Substantia nigra (tissue), 51 donors: ENCODE measurements at places on chromosomes 13 and 19.

DNA sequence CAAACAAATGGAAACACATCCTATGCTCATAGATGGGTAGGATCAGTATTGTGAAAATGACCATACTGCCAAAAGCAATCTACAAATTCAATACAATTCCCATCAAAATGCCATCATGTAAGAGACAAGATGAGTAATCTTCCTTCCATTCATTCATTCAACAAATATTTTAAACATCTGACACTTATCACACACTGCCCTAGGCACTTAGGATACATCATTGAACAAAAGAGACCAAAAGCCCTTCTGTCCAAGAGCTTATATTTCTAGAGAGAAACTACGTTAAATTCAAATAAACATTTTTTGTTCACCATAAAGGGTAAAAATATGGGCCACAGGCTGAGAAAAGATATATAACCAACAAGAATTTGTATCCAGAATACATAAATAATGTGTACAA, 20.5 kb upstream of the LHFPL6 start:
- no peak for DNase-seq

DNA sequence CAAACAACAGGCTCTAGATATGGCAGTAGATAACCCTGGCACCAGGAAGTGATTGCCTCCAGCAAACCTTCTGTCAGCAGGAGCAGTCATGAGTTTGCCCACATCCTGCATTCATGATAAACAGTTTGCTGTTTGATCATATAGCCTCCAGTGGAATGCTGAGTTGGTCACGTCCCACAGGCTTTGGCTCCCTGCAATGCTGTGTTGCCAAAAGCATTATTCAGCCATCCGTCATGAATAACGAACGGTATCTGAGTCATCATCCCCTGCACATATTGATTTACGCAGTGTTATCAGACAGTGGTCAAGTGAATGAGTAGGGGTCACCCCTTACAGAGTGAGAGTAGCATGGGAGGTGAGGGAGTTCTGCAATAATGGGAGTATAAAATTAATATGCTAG, 21.9 kb upstream of the ZNF432 start:
- DNase-seq = no peak

GRCh38 chr19:40612831-40613689, 11.9 kb downstream of the LTBP4 start:
- no peak for DNase-seq

- no peak for DNase-seq
These were observed 12.3 kb downstream of the SLC7A1 start for GRCh38 chr13:29583073-29583785.

DNA sequence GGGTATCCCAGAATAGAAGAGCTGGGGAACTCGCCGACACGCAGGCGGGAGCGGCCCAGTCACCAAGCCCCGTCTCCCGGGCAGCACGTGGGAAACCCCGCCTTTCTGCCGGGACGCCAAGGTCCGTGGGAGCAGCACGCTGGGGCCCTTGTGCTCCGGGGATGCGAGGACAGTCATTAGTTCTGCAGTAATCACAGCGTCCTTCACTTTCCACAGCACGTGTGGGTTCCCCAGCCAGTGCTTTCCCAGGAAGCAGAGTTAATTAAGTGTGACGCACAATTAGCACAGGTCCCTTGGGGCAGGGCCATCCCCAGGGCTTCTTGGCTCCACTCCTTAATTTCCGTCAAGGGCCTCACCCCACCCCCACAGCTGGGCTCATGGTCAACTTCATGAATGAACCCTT, 64.3 kb upstream of the C13orf46 start:
- DNase-seq = no peak

DNA sequence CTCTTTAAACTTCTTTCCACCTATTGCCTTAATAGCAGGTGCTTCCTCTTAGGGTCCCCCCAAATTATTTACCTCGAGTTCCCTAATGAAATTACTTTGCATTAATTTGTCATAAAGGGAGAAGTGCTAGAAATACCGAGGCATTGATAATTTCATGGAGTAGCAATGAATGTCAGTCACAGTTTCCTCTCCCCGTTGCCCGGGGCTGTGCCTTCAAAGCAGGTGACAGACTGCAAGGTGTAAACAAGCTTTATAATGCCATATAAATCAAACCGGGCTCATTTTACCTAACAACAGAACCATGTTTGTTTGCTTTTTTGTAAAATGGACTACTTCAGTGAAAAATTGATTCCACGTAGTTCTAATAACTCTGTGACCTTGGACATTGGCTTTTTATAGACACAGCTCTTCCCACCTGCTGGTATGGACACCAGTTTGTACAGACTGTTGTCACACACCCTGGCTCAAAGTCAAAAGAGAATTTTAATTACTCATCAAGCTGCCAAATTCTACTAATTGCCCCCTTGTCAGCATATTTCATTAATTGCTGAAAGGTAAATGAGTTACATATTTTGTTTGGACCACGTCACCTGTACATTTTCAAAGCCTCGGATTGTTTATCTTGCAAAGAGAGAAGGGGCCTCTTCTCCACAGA, 171.1 kb downstream of the STK24 start:
- no peak for DNase-seq
